Fibroblast of skin of abdomen (primary cell): ENCODE measurements at places on chromosomes 7 and 10.

DNA sequence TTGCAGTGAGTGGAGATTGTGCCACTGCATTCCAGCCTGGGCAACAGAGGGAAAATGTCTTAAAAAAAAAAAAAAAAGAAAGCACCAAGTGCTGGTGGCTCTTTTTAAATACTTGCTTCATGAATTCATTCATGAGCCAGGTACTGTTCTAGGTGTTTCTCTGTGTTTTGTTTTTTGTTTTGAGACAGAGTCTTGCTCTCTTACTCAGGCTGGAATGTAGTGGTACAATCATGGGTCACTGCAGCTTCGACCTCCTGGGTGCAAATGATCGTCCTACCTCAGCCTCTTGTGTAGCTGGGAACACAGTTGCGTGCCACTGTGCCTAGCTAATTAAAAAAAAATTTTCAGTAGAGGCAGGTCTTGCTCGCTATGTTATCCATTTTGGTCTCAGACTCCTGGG, 5.3 kb downstream of the STOX1 start:
- DNase-seq: no peak

- DNase-seq: no peak
Observed at GRCh38 chr10:104306897-104307296, 31.4 kb downstream of the ITPRIP start.

GRCh38 chr7:74097937-74098614, 14.5 kb downstream of the LIMK1 start:
- DNase-seq: peak; percentile 97

- DNase-seq: no peak
Observed at GRCh38 chr7:152571068-152571467, 104.9 kb downstream of the XRCC2 start.

DNA sequence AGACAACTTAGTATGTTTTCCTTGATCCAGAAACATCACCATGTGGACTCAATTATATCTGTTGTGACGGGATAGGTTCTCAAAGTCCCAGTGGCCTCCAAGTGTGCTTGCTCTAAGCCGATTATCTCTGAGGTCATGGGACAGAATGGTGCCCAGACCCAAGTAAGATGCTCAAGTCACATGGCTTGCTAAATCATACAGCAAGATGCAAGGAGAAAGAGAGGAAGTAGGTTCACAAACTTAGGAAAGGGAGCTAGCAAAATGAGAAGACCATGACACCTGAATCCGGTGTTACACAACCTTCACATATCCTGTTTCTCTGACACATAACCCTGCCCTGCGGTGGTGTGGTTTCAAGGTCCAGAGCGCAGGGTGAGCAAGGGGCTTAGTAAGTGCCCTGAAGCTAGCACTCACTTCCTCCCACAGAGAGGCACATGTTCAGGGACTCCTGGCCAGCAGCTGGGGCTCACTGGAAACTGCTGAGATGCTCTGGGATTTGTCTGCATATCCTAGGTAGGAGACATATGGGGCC, 590.9 kb upstream of the ANKRD30A start:
- peak; percentile 75 for DNase-seq

DNA sequence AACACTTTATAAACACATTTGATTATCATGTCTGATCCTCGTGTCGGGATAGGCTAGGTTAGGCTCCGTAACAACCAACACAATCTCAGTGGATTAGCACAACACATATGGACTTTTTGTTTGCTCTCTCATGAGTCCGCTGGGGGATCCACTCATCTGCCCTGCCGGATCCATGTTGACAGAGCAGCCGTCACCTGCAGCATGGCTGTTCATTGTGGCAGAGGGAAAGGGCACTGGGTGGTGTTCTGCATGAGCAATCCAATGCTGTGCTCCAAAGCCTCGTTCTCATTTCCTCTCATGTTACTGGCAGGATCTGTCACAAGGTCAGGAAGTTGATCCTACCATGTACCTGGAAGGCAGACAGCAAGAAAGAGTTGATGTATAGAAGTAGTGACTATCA, 62.5 kb upstream of the RAPGEF5 start:
- DNase-seq: no peak

GRCh38 chr10:11235771-11236170, 218.1 kb downstream of the CELF2 start:
- DNase-seq: no peak

- DNase-seq: no peak
Observed at GRCh38 chr7:36407636-36408550, 18.2 kb downstream of the ANLN start.

DNA sequence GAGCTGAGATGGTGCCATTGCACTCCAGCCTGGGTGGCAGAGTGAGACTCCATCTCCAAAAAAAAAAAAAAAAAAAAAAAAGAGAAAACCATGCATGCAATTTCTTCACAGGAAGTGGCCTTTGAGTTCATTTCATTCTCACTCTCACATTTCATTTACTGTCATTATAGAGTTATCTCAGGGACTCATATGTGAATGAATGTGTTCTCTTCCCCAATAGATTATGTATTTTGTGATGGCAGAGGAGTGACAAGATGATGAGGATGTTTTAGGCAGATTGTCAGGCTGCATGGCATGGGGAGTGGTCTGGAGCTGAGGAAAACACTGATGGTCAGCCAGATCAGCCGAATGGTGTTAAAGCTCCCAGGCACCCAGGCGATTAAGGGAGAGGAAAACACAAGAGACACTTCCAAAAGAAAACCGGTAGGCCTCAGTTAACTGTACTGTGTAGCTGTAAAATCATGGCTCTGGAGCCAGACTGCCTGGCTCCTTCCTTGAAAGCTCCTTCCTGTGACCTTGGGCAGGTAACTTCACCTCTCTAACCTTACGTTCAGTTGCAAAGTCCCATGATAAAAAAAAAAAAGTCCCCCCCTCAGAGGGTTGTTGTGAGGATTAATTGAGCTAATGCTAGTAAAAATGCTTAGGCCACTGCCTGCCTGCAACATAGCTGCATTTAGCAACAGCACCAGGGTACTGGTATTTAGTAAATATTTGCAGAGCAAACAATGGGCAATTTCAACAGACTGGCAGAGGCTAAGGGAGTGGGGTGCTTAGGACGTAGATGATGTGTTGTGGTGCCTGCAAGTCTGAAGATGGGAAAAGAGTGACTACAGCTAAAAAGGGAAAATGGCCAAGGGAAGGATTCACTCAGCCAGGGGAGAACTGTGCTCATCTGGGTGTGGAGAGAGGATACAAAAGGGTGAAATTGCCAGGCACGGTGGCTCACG, 6.9 kb downstream of the FRAT2 start:
- no peak for DNase-seq

- no peak for DNase-seq
Observed at GRCh38 chr10:11548065-11548767, 63.2 kb downstream of the USP6NL start.

DNA sequence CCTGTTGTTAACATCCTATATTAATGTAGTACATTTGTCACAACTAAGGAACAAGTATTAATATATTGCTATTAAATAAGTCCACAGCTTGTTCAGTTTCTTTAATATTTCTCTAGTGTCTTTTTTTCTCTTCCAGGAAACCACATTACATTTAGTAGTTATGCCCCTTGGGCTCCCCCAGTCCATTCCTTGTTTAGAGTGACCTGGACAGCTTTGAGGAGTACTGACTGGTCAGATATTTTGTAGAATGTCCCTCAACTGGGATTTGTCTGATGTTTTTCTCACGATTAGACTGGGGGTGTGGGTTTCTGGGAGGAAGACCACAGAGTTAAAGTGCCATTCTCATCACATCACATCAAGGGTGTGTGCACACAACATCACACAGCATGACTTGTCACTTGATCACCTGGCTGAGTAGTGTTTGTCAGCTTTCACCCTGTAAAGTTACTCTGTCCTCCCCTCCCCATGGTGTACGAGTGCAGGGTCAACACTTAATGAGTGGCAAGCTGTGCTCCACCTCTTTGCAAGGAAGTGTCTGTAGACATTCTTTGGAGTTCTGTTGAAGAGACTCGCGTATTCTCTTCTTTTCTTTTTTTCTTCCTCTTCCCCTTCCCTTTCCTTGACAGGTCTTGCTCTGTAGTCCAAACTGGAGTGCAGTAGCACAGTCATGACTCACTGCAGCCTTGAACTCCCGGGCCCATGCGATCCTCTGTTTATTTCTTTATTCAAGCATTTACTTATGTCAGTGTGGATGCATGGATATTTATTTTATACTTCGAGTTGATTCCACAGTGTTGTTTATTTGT, 10.2 kb downstream of the LMTK2 start:
- no peak for DNase-seq

DNA sequence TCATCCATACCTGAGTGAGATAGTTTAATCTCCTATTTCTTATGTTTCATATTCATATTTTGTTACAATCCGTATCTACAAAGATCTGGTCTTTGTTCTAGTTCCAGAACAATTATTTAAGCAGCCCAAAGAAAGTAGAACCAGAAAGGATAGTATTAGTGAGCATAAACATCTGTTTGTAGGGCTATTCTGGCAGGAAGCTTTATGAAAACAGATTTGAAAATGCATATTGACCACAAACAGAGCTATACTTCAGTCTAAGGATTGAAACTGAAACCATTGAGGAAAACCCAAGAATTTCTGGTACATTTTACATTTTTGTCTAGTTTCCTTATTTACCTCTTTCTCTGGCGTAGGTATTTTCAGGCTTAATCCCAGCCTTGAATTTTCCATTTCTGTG, 28.1 kb downstream of the LRGUK start:
- no peak for DNase-seq

- DNase-seq: no peak
Observed at GRCh38 chr7:27804139-27804538, 64.2 kb downstream of the TAX1BP1 start.

GRCh38 chr7:18018296-18019215, 9.1 kb downstream of the PRPS1L1 start:
- DNase-seq: no peak

GRCh38 chr10:72336259-72337038, 18.3 kb downstream of the DNAJB12 start:
- no peak for DNase-seq

- DNase-seq: no peak
Observed at GRCh38 chr10:88521791-88522190, 61.3 kb downstream of the RNLS start.

DNA sequence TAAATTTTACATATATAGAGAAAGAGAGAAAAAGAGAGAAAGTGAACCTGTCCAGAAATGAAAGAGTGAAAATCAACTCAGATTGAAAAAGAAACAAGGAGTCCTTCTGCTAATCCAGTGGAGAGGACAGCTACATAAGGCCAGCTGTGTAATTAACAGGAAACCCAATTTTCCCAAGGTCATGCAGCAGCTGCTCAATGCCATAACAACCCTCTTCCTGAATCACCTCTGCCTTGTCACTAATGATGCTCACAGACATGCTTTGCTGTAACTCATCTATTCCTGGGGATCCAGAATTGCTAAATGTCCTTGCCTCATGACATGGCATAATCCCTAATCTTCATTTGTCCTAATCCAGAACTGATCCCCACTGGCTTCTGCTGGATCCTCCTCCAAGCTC, 288.6 kb downstream of the NEBL start:
- no peak for DNase-seq

DNA sequence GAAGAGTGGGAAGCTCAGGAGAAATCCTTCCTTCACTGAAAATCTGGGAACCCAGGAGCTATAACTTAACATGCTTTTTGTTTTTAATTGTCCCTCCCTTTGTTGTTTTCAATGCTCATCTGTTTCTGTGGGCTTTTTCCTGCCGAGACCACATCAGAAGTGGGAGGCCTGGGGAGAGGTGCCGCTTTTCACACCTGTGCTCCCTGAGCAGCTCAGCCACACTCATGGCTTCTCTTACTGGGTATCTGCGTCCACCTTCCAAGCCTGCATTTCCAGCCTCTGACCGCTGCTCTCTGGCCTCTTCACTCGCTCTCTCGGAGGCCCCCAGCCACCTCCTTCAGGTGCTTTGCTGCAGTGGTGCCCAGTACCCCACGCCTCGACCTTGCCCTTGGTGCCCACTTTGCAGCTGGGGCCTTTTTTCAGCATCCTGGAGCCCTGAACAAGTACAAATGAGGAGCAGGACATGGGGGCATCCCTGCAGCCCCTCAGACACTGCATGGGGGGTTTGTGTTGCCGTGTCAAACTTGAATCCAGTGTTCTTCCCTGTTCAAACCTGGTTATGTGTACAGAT, 9.9 kb downstream of the C7orf57 start:
- no peak for DNase-seq

DNA sequence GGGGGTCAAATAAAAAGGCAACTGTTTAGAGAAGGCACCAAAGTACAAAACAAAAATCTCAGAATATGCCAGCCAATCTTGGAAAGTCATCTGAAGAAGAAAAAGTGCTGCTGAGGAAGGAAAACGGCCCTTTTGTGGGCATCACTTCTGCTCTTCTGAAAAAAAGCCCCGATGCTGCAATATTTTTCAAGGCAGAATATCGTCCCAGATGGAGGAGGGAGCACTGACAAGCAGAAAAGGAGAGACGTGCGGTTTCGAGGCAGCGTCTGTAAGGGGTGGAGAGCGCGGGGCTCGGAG, 959 bp upstream of the ATRNL1 start:
- DNase-seq: no peak

GRCh38 chr7:143931739-143932138, 3.3 kb upstream of the OR2F2 start:
- DNase-seq: no peak

DNA sequence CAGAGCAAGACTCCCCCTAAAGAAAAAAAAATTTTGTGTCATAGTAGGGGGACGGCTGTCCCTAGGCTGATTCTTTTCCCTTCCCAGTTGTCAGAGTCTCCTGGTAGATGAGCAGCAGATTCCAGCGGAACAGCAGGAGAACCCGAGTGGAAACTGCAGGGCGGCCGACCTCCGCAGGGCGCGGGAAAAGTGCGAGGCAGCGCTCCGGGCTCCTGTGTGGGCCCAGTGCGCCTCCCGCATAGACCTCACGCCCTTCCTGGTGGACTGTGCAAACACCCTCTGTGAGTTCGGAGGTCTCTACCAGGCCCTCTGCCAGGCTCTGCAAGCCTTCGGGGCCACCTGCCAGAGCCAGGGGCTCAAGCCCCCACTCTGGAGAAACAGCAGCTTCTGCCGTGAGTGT, 46.0 kb downstream of the ZAN start:
- no peak for DNase-seq

GRCh38 chr10:94402843-94403379, 570 bp downstream of the TBC1D12 start:
- no peak for DNase-seq

- peak; percentile 76 for DNase-seq
Observed at GRCh38 chr10:92972066-92972870, 88.3 kb upstream of the CYP26C1 start.

DNA sequence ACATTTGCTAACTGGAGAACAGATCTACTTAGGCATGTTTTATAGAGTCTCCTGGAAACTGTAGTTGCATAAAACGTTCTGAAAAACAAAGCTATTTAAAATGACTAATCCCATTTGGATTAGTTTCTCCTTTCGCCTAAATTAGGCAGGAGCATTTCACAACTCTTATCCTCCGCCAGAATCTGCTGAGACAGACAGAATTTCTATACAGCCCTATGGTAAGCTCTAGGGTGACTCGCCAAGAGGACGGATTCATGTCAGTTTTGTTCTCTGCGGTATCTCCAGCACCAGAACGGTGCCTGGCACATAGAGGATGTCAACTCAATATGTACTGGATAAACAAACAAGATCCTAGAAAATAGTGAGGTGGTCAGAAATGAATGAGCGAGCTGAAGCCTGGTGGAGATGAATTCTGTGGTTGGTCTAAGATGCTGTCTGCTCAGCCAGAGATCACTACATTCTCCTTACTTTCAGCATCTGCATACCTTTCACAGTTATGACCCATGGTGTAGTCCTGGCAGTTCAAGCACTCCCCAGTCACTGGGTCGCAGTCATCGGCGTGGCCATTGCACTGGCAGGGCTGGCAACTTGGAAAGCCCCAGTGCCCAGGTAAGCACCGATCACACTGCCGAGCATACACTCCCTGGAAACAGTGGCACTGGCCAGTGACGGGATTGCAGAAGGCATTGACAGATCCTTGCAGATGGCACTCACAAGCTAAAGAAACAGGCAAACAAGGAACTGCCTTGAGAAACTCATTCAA, 44.0 kb downstream of the LAMB1 start:
- peak; percentile 87 for DNase-seq

- DNase-seq: no peak
Observed at GRCh38 chr10:44388641-44389040, 3.7 kb upstream of the CXCL12 start.
